ENCODE measurements at places on chromosomes 16 and 17.

DNA sequence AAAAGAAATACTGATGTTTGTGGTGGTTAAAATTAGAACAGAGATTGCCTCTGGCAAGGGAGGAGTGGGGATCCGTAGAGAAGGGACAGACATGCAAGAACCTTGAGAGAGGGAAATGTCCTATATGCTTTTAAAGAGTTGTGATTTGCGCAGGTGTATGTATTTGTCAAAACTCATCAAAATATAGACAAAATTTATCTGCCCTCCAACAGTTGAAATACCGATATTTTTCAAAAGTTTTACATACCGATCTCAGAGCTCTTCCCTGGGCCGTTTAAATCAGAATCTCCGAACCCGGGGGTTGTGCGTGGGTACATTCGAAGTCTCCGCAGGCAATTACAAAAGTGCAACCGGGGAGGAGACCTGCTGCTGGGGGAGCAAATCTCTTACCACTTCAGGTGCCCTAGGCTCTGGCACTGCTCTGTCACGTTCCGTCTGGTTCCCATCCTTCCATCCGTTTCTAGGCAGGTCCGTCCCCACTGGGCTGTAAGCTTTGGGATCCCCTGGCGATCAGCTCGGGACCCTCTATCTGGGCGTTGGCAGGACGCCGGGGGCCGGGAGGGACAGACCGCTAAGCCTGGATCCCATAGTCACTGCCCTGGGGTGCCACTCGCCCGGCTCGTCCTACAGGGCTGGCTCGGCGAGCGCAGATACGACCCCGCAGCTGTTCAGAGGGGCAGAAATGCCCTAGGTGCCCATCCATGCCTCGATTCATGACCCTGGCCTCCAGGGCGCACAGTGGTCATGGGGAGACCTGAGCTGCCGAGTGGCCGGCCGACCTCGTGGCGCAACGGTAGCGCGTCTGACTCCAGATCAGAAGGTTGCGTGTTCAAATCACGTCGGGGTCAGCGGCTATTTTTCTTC is 4.2 kb downstream of the BORCS6 start:
- peak; percentile 90 for DNase-seq

- peak; percentile 48 for DNase-seq
These were observed 985 bp downstream of the SGSM2 start for GRCh38 chr17:2338315-2338657.

GRCh38 chr17:50708050-50709000 is 611 bp upstream of the ANKRD40 start:
- peak; percentile 55 for DNase-seq

DNA sequence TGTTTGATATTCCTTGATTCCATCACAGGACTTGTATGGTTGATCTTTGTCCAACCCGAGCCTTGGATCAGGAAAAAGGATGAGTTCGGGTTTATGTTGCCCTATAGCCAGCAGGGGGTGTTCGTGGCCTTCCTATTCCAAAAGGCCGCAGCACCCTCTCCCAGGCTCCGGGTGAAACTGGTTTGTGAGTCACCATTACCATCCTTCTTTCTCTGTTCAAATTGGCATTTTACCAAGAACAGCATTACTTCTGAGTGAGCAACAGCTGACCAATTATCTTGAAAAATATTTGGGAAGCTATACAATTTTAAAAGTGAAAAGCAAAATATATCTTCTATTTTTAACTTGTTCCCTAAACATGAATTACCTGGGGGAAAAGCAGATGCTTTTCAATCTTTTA is 24.3 kb upstream of the KRT20 start:
- peak; percentile 82 for DNase-seq

- peak; percentile 80 for DNase-seq
These were observed 352 bp downstream of the MARF1 start for GRCh38 chr16:15642557-15643047.

DNA sequence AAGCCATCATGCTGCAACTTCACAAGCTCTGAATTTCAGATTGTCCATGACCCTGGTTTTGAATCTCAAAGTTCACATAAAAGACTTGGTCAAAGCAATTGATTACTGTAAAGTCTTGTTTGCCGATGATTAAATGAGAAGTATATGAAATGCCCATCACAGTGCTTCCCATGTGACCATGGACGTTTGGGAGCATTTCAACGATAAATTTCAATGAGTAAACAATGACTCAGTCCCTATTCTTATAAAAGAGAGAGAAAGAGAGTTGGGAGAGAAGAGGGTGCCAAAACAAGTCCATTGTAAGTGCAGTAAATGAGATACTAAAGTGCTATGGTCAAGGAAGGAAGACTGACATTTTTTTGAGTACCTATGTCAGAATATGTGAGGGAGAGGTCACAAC is 276.9 kb downstream of the SOX9 start:
- DNase-seq, result no peak

GRCh38 chr17:72806011-72806410 is 286.5 kb downstream of the SLC39A11 start:
- no peak for DNase-seq

DNA sequence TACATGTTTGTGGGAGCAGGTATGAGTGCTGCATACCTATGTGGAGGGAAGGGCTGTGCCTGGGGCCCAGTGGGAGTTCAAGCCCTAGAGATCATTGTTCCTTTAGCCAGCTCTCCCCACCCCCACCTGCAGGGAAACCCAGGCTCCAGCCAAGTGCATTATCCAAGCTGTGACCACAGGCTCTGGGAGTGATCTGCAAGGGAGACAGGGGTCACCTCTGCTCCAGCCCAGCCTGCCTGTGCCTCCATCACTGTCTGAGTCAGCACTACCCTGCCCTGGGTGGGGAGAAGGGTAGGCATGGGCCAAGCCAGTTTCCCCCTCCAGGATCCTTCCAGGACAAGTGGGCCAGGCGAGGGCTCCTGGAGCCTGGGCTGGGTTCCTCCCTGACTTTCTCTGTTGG is 32.1 kb upstream of the SBK1 start:
- no peak for DNase-seq

GRCh38 chr17:7081341-7082062 is 1.5 kb upstream of the CLEC10A start:
- DNase-seq, result no peak

- DNase-seq, result no peak
These were observed 49.4 kb downstream of the RABEP1 start for GRCh38 chr17:5331506-5331905.

DNA sequence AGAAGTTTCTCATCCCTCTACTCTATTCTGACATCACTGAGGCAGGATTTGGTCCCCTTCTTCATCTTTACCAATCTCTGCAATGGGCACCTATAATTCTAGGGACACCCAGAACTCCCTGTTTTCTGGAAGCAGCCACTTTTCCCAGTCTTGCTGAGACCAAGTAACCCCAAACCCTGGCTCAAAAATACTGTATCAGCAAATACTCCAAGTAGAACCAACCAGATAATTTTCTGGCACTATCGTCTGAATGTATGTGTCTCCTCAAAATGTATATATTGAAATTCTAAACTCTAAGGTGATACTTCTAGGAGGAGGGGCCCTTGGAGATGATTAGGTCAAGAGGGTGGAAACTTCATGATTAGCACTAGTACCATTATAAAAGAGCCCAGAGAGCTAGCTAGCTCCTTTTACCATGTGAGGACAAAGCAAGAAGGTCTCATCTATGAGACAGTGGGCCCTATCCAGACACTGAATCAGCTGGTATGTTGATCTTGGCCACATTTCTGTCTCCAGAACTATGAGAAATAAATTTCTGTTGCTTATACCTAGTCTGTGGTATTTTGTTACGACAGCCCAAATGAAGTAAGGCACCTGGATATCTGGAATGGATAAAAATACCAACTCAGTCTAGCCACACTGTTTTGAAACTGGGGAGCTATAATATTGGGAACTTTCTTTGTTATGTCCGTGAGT is 464.4 kb downstream of the CDH11 start:
- no peak for DNase-seq

DNA sequence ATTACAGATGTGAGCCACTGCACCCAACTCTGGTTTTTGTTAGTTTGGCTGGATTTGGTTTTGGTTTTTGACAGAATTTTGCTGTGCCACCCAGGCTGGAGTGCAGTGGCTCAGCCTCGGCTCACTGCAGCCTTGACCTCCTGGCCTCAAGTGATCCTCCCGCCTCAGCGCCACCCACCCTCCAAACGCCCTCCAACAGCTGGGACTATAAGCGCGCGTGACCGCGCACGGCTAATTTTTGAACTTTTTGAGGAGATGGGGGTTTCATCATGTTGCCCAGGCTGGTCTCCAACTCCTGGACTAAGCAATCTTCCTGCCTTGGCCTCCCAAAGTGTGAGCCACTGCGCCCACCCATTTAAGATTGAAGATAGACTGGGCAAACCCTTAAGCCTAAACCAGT is 84.4 kb upstream of the RPRML start:
- no peak for DNase-seq

DNA sequence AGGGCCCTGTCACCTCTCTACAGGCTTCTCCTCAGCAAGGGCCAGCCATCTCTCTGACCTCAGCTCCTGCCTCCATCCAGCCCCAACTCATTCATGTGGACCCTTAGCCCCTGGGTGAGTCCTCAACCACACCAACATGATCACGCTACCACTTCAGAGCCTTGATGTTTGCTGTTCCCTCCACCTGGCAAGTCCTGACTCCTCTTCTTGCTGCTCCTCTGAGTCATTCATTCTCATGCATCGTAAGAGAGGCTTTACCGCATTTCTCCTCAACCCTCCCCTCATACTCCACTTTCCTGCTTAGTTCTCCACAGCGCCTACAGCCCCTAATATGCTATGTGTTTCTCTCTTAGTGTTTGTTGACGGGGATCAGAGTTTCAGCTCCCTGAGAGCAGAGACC is 99.9 kb downstream of the C17orf67 start:
- no peak for DNase-seq

GRCh38 chr16:81888520-81889394 is 109.7 kb downstream of the PLCG2 start:
- DNase-seq, result no peak

- DNase-seq, result no peak
These were observed 21.5 kb downstream of the TMEM235 start for GRCh38 chr17:78252701-78253635.
